Effector memory CD4-positive, alpha-beta T cell (primary cell): ENCODE measurements at places on chromosomes 12 and 14.
A peak's percentile ranks its signal among the peaks of the same experiment; 100 is the strongest.

DNA sequence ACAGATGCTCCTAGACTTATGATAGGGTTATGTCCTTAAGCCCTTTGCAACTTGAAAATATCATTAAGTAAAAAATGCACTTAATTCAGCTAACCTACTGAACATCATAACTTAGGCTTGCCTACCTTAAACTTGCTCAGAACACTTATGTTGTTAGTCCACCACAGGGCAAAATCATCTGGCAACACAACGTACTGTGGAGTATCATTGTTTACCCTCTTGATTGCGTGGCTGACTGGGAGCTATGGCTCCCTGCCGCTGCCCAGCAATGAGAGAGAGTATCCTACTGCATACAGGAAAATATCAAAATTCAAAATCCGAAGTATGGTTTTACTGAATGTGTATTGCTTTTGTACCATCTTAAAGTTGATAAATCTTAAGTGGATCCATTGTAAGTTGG is 105.5 kb downstream of the SOX5 start:
- H3K4me1 ChIP-seq, result no peaks in the 10 kb centered on the region
- H3K4me3 ChIP-seq, result no peak overlapping the region
- no peaks in the 10 kb centered on the region for H3K27me3 ChIP-seq
- H3K36me3 ChIP-seq, result no peaks in the 10 kb centered on the region

GRCh38 chr12:3204143-3204542 is 127.0 kb downstream of the TSPAN9 start:
- DNase-seq, result no peak
- no peak overlapping the region for H3K27ac ChIP-seq
- H3K36me3 ChIP-seq, result no peaks in the 10 kb centered on the region
- peaks cover 9% of the 10 kb centered on the region for H3K27me3 ChIP-seq
- H3K4me1 ChIP-seq, result peaks cover 5% of the 10 kb centered on the region
- no peak overlapping the region for H3K4me3 ChIP-seq

DNA sequence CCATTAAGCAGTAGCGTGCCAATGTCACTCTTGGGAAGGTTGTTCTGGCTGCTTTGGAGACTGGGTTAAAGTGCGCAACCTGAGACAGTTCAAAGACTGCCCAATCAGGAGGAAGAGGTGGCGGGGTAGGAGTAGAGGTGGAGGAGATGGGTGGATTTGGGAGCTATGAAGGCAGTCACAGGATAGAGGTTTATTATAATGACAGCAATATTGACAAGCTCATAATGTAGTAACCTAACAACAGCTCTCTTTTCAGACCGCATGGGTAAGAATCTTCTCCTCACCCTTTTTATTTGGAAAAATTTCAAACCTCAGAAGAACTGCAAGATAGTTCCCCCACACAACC is 5.3 kb upstream of the PSMD9 start:
- peaks cover 3% of the 10 kb centered on the region for H3K4me1 ChIP-seq
- H3K27ac ChIP-seq, result no peak overlapping the region
- H3K36me3 ChIP-seq, result no peaks in the 10 kb centered on the region

- peaks cover 15% of the 10 kb centered on the region for H3K4me1 ChIP-seq
- peak; percentile 36 for DNase-seq
- H3K36me3 ChIP-seq, result no peaks in the 10 kb centered on the region
- no peaks in the 10 kb centered on the region for H3K27me3 ChIP-seq
- H3K4me3 ChIP-seq, result peak overlapping the region; percentile 97
- H3K27ac ChIP-seq, result peak overlapping the region; percentile 94
Measured at GRCh38 chr12:50764286-50765094, 589 bp downstream of the ATF1 start.

- no peak for DNase-seq
- no peaks in the 10 kb centered on the region for H3K36me3 ChIP-seq
- H3K4me1 ChIP-seq, result no peaks in the 10 kb centered on the region
- H3K4me3 ChIP-seq, result no peak overlapping the region
- H3K27ac ChIP-seq, result no peak overlapping the region
Measured at GRCh38 chr14:46368275-46368674, 283.3 kb downstream of the RPL10L start.

DNA sequence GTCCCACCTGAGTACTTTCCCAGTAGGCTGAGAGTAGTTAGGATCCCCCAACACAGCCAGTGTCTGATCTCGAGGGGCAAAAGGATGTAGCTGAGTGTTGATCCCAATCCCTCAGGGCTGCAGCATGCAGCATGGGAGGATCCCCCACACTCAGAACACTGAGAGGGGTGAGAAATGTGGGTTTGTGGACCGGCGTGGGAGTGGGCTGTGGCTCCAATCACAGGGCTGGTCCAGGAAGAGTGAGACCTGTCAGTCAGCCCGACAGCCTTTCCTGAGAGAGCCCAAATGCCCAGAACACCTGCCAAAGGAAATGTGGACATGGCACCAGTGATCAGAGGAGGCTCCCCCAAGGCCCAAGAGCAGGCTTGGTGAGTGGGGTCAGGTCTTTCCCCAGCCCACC is 228.3 kb upstream of the MGAT4C start:
- H3K27ac ChIP-seq, result no peak overlapping the region
- no peaks in the 10 kb centered on the region for H3K4me1 ChIP-seq
- H3K4me3 ChIP-seq, result no peak overlapping the region
- DNase-seq, result no peak

DNA sequence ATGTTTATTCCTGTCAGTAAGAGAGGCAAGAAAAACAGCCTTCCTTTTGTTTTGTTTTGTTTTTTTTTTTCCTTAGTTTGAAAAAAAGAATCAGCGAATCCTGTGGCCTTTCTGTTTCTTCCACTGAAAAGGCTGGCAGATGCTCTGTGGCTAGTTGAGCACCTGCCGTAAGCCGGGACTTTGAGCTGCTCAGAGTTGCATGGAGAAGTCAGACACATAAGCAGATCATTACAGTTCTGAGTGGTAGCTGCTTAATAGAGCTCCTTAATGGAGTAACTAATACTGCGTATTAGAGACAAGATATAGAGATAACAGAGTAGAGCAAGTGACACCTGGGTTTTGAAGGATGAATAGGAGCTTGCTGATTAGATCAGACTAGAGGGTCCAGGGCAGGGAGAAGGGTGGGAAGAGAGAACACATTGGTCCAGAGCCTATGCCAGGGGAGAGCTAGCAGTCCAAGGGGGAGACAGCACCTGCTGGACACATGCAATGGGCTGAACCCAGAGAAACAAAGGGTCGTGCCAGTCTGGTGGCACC is 129.4 kb downstream of the TSPAN9 start:
- no peak overlapping the region for H3K4me3 ChIP-seq
- H3K27ac ChIP-seq, result no peak overlapping the region
- no peaks in the 10 kb centered on the region for H3K27me3 ChIP-seq
- no peak for DNase-seq
- H3K36me3 ChIP-seq, result no peaks in the 10 kb centered on the region

DNA sequence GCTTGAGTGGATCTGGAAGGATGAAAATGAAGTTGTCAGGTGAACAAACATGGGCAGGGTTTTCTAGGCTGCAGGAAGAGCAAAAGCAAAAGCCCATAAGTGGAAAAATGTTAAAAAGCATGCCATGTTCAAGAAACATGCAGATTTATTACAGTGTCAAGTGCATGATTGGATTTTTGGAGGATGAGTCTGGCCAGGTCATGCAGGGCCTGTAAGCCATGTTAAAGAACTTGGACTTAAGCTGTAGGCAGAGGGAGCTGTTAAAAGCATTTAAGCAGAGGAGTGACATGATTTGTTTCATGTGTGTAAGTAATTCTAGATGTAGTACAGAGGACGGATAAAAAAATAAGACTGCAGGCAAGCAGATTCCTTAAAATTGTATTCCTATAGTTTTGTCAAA is 16.3 kb upstream of the SINHCAF start:
- DNase-seq, result no peak
- no peak overlapping the region for H3K4me3 ChIP-seq
- H3K36me3 ChIP-seq, result no peaks in the 10 kb centered on the region
- no peaks in the 10 kb centered on the region for H3K27me3 ChIP-seq

DNA sequence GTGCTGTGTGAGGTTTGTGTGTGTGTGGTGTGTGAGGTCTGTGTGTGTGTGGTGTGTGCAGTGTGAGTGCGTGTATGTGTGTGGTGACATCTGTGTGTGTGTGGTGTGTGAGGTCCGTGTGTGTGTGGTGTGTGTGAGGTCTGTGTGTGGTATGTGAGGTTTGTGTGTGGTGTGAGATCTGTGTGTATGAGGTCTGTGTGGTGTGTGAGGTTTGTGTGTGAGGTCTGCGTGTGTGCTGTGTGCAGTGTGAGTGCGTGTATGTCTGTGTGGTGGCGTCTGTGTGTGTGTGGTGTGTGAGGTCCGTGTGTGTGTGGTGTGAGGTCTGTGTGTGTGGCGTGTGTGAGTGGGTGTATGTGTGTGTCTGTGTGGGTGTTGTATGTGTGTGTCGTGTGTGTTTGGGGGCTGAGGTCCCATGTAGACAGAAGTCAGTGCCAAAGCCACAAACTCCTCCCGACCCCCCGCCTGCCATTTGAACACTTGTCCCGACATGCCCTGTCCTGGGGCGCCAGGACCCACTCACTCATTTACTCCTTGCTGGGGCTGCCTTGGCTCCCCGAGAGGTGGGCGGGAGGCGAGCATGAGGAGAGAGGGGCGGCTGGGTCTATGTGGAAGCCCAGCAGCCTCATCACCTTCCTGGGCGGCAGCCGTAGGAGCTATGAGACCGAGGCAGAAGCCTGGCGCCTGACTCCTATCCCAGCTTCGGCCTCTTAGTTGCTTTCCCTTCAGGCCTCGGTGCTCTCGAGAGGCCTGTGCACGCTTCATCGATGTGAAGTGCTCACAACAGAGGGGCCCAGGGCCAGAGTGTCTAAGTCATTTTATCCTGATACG is 20.5 kb downstream of the RILPL1 start:
- H3K27me3 ChIP-seq, result no peaks in the 10 kb centered on the region
- H3K27ac ChIP-seq, result no peak overlapping the region
- no peak overlapping the region for H3K4me3 ChIP-seq
- H3K4me1 ChIP-seq, result no peaks in the 10 kb centered on the region
- no peaks in the 10 kb centered on the region for H3K36me3 ChIP-seq
